Glutamatergic neuron (in vitro differentiated cells): ENCODE measurements at places on chromosomes 6 and 20.
A peak's percentile ranks its signal among the peaks of the same experiment; 100 is the strongest.

DNA sequence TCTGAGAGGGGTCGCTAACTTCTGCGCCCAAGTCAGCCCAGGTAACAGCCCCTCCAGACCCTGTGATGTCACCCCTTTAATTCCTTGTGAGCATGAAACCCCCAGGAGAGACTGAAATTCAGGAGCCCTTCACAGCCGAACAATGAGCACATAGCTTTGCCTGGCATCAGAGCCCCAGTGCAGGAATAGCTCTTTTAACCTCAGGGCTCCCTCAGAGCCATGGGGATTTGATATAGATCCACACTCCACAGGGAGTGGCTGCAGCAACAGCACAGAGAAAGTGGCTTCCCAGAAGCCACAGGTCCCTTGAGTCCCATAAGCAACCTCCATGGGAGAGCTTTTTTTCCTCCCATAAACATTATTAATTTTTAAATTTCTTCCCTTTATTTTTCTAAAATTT, 150.0 kb upstream of the MARCKS start:
- peaks cover 3% of the 10 kb centered on the region for H3K27me3 ChIP-seq
- no peak for DNase-seq
- no peak overlapping the region for H3K27ac ChIP-seq
- peaks cover 2% of the 10 kb centered on the region for H3K4me1 ChIP-seq
- peaks cover 6% of the 10 kb centered on the region for H3K36me3 ChIP-seq

- no peak overlapping the region for H3K27ac ChIP-seq
- no peaks in the 10 kb centered on the region for H3K36me3 ChIP-seq
- H3K4me3 ChIP-seq = no peak overlapping the region
- no peak for DNase-seq
These were observed 101.2 kb downstream of the SLC35B3 start for GRCh38 chr6:8334113-8334512.

DNA sequence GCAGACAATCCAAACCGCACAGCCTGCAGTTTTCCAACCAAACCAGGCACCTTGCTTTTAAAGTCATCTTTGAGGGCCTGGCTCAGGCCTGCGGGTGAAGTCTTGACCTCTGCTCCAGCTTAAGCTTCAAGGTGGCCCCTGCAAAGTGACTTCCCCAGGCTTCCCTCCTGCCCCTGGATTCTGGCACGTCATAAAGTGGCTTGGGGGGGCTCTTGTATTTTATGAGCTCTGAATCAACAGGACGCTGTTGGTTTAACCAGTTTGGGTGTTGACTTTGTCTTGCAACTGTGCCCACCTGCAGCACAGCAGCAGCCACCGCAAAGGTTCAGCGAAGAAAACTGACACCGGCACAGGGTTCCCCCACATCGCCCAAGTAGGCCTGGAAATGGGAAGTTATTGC, 81.2 kb downstream of the NFATC2 start:
- DNase-seq = no peak
- peaks cover 1% of the 10 kb centered on the region for H3K4me1 ChIP-seq
- no peak overlapping the region for H3K4me3 ChIP-seq
- H3K27ac ChIP-seq = no peak overlapping the region
- no peaks in the 10 kb centered on the region for H3K36me3 ChIP-seq
- peaks cover 3% of the 10 kb centered on the region for H3K27me3 ChIP-seq

DNA sequence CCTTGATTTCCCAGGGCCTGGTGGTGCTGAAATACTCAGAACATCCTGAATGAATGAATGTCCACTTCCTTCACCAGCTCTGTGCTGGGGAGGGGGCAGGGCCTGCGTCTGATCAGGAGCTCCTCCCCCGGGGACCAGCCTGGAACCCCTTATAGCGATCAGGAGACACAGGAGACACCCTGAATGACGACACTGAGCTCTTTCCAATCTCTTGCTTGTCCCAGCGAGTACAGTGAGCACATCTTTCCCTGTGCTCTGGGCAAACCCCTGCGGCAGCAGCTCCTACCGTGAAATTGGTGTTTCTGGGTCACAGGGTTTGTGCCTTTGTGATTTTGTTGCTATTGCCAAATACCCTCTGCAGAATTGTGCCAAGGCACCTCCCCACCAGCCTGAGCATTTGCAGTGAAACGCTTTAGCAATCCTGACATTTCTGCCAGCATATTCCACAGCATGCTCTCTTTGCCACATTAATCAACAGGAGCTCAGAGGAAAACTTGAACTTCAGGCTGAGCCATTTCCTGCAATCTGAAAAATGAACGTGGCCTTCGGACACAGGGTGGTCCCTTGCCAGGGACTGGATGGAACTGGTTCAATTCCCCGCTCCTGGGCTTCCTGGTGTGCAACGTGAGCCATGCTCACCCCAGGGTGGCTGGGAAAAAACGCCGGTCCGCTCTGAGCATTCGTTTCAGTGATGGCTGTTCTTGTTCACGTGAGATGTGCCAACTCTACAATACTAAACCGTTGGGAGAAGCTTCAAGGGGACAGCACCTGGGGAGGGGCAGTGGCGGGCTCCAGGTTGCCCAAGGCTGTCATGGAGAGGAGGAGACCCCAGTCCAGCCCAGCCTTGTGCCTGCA, 23.1 kb upstream of the MRGBP start:
- DNase-seq = no peak
- peaks cover 21% of the 10 kb centered on the region for H3K27me3 ChIP-seq
- H3K4me1 ChIP-seq = peaks cover 29% of the 10 kb centered on the region
- no peaks in the 10 kb centered on the region for H3K36me3 ChIP-seq

DNA sequence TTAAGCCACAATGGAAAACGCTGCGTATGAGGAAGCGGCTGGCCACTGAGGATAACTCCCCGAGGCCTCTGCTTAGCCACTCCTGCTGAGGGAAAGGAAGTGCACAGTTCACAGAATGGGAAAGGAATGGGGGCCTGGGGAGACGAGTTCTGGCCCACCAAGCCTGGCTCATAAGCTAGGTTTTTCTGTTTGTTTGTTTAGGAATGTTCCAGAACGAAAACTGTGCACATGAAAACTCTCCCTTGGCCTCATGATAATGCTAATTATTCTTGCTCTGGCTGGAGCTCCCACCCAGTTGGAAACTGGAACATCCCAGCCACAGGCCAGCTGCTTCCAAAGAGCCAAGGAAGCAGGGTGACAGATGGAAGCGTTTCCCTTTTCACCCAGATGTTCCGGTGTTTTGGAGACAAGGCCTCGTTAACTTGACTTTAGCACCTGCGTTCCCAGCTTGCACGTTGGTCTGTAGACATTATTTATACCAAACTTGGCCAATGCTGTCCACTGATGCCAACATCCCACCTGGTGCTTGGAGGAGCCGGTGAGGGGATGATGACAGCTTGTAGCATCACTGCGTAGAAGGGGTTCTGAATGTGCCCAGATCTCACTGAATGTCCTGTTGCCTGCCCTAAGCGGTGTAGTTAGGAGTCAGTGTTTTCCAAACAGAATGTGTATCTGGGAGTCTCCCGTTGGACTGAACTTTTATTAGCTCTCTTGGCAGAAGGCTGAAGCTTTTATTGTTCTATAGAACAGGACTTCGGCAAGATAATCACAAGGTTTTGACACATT, 34.5 kb downstream of the APCDD1L start:
- H3K36me3 ChIP-seq = peaks cover 42% of the 10 kb centered on the region
- no peak overlapping the region for H3K4me3 ChIP-seq
- no peak overlapping the region for H3K27ac ChIP-seq
- DNase-seq = no peak

GRCh38 chr6:166027761-166028160, 139.9 kb downstream of the TBXT start:
- DNase-seq = no peak
- peaks cover 4% of the 10 kb centered on the region for H3K27me3 ChIP-seq
- no peaks in the 10 kb centered on the region for H3K4me1 ChIP-seq
- H3K36me3 ChIP-seq = peaks cover 4% of the 10 kb centered on the region
- H3K4me3 ChIP-seq = no peak overlapping the region
- no peak overlapping the region for H3K27ac ChIP-seq

- peaks cover 2% of the 10 kb centered on the region for H3K4me1 ChIP-seq
- H3K27ac ChIP-seq = no peak overlapping the region
- DNase-seq = no peak
- no peak overlapping the region for H3K4me3 ChIP-seq
These were observed 7.1 kb downstream of the PEX6 start for GRCh38 chr6:42971746-42972327.

DNA sequence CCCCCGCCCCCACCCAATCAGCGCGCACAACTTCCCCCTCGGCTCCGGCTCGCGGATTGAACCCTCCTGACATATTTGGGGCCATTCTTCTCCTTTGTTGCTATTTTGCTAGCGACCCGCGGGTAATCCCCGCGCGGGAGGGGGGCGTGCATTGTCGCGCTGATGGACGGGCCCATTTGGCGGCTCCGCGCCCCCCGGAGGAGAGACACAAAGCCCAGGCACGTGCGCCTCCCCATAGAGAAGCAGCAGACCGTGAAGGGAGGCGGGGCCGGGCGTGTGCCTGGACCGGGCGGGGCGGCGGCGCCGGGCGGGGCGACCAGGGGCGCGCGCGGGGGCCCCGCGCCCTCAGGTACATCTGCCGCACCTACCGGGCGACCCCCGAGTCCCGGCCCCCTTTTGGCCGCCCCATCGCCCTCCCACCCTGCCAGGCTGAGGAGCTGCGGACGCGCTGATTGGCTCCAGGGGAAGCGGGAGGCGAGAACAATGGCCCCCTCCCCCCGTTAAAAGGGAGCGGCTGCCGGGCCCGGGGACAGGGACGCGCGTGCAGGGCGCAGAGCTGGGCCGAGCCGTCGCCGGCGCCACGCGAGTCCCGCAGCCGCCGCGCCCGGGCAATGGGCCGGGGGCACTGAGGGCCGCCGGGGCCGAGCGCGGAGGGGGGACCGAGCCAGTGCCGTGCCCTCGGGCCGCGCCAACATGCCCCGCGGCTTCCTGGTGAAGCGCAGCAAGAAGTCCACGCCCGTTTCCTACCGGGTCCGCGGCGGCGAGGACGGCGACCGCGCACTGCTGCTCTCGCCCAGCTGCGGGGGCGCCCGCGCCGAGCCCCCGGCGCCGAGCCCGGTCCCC, at the start of gene INSM1:
TSS of gene INSM1 (plus strand) at position 530 of the 843 bp plus-strand sequence. CDS start at position 694, 164 bp downstream.
- peak; percentile 95 for DNase-seq
- H3K27ac ChIP-seq = peak within 1 kb of the TSS; percentile 98
- H3K27me3 ChIP-seq = peaks cover 40% of the 10 kb centered on the region
- peak within 1 kb of the TSS; percentile 93 for H3K4me3 ChIP-seq
